ENCODE measurements at places on chromosomes 5 and 9. TPM values are rescaled to one million over a fixed set of nuclear protein-coding genes. Genes with fewer than 3 reads are reported as not detected.

SHOC1 gene
- not detected for total RNA-seq

NKD2 gene
- 1.1 TPM for total RNA-seq

PARP8 gene
- total RNA-seq = 34.0 TPM

CCL21 gene
- not detected for total RNA-seq

PCDHB9 gene
- not detected for total RNA-seq

ELP1 gene
- total RNA-seq = 25.5 TPM

RNF224 gene
- total RNA-seq = not detected

SV2C gene
- 0.10 TPM for total RNA-seq

EIF4E1B gene
- total RNA-seq = not detected

DNA sequence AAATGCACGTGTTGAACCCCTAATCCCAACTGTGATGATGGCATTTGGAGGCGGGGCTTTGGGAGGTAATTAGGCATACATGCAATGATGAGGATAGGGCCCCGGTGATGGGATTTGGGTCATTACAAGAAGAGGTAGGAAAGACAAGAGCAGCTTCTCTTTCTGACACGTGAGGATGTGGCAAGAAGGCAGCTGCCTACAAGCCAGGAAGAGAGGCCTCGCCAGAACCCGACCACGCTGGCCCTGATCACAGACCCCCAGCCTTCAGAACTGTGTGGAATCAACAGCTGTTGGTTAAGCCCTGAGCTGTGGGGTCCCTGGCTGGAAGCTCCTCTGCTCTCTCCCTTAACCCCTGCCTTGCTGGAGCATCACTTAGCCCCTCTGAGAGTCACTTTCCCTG lies 57.5 kb downstream of the COL23A1 start:
- no peak for DNase-seq

DNA sequence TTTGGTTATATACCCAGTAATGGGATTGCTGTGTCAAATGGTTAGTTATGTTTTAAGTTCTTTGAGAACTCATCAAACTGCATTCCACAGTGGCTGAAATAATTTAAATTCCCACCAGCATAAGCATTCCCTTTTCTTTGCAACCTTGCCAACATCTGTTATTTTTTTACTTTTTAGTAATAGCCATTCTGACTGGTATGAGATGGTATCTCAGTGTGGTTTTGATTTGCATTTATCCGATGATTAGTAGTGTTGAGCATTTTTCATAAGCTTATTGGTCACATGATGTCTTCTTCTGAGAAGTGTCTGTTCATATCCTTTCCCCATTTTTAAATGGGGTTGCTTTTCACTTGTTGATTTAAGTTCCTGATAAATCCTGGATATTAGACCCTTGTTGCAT lies 435.7 kb upstream of the RIOK2 start:
- DNase-seq = no peak

DNA sequence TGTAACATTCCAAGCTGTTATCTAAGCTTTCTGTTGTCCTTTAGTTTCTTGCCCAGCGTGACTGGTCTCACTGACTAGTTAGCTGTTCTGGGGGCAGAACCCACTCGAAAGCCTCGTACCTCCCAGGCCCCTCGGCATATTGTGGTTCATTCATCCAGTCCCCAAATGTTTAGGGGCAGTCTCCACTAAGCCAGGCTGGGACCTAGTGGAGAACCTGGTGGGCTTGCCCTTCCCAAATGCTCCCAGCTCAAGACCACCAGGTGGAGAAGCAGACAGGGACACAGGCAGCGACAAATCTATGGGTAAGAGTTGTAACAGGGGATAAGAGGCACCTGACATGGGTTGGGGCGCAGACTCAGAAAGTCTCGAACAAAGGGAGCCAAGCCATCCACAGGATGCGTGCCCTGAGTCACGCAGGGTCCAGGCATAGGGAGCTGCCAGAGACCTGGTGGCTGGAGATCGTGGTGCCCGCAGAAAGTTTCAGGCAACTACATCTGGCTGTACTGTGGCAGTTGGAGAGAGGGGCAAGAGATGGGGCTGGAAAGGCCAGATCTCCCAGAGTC lies 851 bp upstream of the EEIG1 start:
- DNase-seq = no peak

DNA sequence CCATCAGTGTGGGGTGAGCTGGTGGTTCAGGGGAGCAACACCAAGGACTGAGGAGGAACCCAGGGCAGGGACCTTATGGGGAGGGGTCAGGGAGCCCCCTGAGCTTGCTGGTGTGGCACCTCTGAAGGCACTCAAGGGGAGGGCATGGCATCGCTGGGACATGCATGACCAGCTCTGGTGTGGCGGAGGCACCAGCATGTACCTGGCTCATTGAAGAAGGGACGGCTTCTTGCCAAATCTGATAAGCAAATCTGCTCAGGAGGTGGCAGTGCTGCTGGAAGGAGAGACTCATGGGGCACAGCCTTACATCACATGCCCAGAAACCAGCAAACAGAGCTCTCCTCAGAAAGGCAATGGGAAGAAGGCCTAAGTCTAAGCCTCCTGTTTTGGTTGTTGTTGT lies 421.8 kb downstream of the SEMA5A start:
- no peak for DNase-seq

- DNase-seq = no peak
Measured at GRCh38 chr9:7461791-7462190, 337.8 kb downstream of the DMAC1 start.

DNA sequence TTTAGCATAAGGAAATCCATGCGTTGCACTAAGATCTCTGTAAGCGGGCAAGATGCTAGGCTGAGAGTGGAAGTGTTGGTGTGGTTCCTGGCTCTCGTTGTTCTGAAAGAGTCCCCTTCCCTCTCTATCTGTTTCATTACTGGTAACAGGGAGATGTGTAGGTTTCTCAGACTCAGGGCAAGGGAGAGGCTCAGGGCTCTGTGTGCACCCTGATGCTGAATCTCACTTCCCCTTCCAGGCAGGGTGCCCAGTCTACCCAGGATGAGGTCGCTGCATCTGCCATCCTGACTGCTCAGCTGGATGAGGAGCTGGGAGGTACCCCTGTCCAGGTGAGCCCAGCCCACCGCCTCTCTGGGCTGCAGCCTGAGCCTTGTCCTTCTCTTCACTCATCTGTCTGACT lies 45.7 kb downstream of the STOM start:
- no peak for DNase-seq

DNA sequence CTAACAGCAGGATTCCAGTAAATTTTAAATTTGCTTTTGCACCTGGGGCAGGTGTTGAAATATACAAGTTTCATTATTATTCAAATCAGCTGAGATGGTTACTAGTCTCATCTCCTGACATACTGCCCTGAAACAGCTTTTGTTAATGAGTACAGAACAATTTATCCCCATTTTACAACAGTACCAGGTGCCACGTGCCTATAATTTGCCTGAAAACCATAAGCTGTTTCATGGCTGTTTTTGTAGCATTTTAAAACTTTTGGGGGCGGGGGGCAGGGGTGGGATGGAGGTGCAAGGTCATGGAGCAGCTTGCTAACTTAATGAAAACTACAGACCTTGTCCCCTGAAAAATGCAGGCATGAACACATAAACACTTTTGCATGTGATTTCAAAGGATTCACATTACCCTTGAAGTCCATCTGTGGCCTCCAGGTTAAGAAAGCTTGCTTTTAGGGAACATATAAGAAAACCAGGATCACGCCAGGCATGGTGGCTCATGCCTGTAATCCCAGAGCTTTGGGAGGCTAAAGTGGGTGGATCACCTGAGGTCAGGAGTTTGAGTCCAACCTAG lies 42.1 kb downstream of the TIMD4 start:
- no peak for DNase-seq

DNA sequence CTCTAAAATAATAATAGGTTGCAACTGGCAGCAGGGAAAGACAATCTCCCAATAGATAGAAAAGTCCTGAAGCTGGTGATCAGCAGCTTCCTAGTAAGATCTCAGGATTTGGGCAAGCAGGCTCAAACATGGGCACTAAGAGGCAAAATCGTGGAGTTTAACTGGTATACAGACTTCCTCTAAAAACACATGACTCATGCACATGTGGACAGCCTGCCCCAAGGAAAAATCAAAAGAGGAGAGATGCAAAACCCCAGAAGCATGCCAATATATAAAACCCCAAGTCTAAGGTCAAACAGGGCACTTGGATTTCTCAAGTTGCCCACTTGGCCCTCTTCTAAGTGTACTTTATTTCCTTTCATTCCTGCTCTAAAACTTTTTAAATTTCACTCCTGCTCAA lies 62.8 kb downstream of the CDKN2A start:
- no peak for DNase-seq

DNA sequence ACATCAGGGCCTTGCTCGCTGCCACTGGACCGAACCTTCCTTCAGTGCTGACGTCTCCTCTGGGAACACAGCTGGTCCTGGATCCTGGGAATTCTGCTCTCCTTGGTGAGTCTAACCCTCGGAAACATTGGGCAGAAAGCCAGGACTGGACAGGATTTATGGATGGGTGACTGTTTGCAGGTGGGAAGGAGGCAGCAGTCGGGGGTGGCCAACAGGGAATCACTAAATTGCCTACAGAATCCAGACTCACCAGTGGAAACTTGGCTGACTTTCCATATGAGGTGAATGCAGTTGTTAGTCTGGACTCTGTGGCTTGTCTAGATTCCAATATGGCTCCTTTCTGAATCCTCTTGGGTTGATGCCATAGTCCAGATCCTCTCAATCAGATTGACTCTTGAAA lies 203.1 kb downstream of the SAXO1 start:
- no peak for DNase-seq

DNA sequence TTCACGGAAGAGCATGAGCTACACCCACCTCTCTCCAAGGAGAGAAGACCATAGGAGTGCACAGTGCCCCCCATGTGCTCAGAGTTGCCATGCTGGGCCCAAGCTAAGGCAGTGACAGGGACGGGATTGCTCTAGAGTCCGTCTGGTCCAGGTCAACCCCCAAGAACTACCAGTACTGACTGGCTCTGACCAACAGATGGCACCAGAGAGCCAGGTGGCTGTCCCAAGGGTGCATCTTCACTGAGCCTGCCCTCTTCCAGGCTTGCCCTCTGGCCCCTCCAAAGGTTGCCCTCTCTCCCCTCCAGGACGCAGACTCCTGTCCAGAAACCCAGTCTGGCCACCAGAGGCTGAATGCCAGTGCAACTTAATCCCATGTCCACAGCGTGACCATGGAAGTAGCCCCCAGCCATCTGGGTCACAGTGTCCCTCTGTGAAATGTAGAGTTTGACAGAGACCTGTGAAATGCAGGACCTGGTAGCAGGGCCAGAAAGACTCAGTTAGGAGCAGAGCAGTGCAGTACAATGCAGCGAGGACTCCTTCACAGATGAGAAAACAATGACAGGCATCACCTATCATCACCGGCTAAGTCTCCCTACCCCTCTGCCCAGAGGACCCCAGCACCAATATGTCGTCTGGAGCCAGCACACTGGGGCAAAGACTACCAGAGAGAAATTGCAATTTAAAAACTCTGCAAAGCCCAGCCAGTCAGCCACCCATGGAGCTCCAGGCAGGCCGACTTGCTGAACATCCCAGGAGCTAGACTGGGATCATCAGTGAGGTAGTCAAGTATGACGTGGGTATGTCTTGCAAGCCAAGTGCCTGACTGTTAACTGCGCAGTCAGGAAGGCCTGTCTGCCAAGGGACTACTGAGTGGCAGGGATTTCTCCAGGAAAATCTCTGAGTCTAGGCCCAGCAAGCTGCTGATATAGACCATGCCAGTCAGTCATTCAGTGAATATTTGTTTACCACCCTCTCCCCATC lies 7.7 kb upstream of the SKP1 start:
- DNase-seq = peak; percentile 86

- DNase-seq = no peak
Measured at GRCh38 chr9:33698267-33698666, 97.1 kb upstream of the PRSS3 start.

GRCh38 chr9:87944096-87944495 lies 26.3 kb downstream of the SPATA31C1 start:
- DNase-seq = no peak

DNA sequence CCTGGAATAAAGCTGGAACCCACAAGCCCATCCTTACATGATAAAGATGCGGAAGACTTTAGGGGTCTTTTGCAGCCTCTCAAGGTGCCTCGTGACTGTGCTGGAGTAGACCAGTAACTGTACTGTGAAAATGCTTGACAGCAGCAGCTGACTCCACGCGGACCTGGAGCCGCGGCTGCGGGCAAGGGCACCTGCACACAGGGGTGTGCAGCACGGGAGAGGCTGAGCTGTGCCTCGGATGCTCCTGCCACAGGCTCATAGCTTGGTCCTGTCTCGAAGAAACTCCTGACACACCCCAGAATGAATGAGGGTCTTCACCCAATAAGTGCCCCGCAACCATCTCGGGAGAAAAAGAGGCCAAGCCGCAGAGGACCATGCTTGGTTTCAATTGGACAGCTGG lies 40.3 kb upstream of the CEP72 start:
- DNase-seq = no peak

DNA sequence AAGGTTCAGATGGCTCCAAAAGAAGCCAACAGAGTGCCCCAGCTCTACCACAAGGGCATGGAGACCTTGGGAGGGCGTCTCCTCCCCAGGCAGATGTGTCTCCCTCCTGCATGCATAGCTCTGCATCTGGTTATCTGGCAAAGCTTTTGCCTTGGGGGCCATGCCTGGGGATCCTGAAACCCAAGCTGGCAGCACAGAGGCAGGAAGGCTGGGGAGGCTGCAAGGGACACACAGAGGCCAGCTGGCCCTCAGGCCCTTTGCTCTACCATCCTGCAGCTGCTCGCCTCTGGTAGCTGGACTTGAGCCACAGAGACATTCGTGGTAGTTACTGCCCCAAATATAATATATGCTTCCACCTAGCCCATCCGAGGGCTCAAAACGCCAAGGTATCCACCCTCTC lies 3.9 kb downstream of the SEPTIN8 start:
- DNase-seq = no peak

- DNase-seq = no peak
Measured at GRCh38 chr5:1706428-1706827, 93.2 kb downstream of the MRPL36 start.

GRCh38 chr5:64742821-64743220 lies 25.7 kb downstream of the SREK1IP1 start:
- no peak for DNase-seq

All from activated CD4-positive, alpha-beta memory T cell treated with anti-CD3 and anti-CD28 coated beads for 36 hours (primary cell).